Activated CD8-positive, alpha-beta memory T cell treated with anti-CD3 and anti-CD28 coated beads for 48 hours (primary cell): ENCODE measurements at places on chromosomes 5 and 9.

- DNase-seq = no peak
Observed at GRCh38 chr9:98989036-98990000, 45.6 kb downstream of the COL15A1 start.

GRCh38 chr9:68417762-68418161, 61.4 kb downstream of the PGM5 start:
- DNase-seq = no peak

- DNase-seq = no peak
Observed at GRCh38 chr5:122743261-122743660, 31.6 kb upstream of the SNX2 start.

DNA sequence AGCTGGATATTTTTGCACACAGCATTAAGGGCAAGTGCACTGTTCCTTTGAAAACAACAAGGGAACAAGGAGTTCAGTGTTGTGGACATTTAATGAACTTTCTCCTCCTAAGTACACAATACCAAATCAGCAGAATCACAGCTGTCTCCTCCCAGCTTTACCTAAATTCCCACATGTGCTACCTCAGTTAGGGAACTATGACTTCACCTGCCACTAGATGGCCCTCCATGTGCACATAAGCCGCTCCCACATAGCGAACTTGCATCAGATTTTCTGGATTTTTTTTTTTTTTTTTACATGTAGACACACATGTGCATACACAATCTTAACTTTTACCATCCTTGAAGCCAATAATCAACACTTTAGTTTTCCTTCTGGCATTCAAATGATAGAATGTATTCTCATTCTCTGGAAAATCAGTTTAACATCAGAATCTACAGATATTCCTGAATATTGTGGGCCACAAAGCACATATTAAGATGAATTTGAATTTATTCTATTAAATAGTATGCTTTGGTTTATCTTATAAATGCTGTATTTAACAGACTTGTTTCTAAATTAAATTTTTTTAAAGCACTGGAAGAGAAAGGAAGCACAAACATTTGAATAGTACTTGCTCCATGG, 123.6 kb downstream of the PALM2AKAP2 start:
- DNase-seq = no peak

- DNase-seq = no peak
Observed at GRCh38 chr5:1039706-1040260, 31.2 kb downstream of the NKD2 start.

- DNase-seq = no peak
Observed at GRCh38 chr9:112173489-112174221, 1.4 kb downstream of the SUSD1 start.

- DNase-seq = no peak
Observed at GRCh38 chr5:77806213-77806843, 30.2 kb upstream of the TBCA start.

- DNase-seq = no peak
Observed at GRCh38 chr5:37424441-37424840, 45.3 kb downstream of the WDR70 start.

DNA sequence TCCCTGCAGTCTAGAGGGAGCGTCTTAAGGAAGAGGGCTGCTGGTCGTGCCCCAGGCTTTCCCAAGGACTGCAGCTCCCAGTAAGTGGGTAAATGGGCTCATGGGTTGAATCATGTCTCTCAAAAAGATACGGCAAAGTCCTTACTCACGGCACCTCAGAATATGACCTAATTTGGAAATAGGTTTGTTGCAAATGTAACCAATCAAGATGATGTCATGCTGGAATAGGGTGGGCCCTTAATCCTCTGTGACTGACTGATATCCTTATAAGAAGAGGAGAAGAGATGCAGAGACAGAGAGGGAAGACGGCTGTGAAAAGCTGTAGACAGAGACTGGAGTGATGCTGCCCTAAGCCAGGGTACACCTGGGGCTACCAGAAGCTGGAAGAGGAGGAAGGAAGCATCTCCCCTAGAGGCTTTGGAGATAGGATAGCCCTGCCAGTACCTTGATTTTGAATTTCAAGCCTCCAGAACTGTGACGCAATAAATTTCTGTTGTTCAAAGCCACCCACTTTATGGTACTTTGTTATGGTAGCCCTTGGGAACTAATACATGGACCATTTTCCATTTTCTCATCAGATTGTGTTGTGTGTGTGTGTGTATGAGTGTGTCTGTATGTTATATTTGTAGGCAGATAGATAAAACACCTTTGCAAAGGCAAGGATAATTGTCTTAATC, 15.0 kb downstream of the GALNT10 start:
- DNase-seq = no peak

- no peak for DNase-seq
Observed at GRCh38 chr9:124390794-124391658, 24.2 kb downstream of the PSMB7 start.

DNA sequence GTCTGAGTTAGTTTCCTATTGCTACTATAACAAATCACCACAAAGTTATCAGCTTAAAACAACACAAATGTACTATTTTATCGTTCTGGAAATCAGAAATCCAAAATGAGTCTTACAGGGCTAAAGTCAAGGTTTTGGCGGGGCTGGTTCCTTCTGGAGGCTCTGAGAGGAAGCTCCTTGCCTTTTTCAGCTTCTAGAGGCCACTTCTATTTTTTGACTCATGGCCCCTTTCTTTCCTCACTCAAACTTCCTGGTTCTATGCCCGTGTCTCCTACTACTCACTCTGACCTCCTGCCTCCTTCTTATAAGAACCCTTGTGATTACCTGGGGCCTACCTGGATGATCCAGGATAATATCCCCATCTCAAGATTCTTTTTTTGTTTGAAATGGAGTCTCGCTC, 48.2 kb downstream of the GABBR2 start:
- no peak for DNase-seq

DNA sequence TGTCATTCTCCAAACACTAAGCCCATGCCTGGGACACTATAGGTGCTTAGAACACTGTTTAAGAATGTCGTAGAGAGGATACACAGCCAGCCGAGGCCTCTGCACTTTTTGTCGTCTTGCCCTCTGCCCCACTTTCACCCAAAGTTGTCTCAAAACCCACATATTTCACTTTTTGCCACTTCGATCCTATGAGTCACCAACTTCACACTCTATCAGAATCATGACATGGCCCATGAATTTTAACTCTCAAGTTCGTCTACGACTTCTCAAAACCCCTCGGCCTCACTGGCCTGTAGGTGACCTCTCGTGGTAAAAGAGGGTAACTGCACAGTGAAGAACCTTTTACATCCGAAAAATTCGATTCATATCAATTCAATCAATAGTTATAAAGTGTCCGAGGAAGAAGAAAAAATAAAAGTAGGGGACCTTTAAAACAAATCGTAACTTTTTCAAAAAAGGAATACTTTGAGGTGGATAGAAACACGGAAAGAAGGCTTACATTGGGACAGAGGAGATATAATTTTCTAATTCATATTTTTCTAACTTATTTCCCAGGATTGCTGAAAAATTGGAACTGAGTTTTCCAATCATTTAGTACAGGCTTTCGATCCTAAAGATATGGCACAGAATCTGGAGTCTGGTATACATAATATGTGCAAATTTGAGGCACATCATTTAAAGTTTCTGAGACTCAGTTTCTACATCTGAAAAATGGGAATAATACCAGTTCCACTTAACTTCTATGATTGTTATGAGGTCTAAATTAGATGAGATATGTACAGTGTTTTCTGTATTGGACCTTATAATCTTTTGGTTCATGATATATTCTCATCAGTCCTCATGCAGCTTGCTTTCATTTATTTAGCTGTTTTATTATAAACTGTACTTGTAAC, 122.6 kb downstream of the APBA1 start:
- DNase-seq = no peak

DNA sequence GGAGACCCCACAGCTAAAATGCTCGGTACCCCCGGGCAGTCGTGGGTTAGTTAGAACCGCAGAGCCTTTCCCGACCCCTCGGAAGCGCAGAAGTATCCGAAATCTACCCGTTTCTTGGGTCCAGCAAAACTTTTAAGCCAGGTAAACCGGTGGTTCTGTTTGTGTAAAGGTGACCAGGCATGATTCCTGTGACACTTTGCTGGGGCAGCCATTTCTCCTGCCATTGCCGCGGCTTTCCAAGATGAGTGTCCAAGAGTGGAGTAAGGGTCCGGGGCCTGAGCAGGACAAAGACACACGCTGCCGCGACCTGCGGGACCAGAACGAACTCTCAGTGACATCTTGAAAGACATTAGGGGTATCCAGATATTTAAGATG, 655 bp downstream of the MARVELD2 start:
- no peak for DNase-seq

DNA sequence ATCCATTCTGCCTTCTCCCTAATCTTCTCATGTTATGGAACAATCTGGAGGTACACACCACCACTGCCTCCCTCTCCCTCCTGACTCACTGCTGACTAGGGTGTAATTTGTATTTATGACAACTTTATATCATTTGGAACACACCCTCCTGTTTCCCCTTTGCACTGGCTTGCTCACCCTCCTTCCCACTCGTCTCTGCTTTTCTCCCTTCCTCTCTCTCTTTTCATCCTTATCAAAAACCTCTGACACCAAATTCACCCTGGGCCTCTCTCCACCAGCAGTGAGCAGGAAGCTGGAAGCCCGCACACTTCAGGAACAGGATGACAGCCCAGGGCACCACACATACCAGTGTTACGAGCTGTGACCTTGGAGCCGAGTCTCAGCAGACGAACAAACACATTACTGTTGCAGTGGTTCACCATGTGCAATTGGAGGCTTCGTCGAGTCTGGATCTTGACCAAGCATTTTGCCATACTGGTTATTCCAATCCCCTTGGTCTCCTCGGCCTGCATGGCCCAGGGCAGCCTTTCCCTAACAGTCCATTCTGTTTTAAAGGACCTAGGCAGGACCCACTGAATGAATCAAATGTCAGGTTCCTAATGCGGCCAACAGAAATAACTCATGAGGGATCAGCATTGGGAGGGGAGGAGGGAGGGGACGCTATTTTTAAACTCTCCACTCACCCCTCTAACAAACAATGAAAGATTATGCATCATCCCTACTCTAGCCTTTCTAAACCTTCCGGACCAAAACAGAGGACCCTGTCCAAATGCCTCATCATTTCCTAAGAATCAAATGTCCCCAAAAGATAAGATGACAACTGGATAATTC, 203.9 kb upstream of the RASEF start:
- DNase-seq = no peak

DNA sequence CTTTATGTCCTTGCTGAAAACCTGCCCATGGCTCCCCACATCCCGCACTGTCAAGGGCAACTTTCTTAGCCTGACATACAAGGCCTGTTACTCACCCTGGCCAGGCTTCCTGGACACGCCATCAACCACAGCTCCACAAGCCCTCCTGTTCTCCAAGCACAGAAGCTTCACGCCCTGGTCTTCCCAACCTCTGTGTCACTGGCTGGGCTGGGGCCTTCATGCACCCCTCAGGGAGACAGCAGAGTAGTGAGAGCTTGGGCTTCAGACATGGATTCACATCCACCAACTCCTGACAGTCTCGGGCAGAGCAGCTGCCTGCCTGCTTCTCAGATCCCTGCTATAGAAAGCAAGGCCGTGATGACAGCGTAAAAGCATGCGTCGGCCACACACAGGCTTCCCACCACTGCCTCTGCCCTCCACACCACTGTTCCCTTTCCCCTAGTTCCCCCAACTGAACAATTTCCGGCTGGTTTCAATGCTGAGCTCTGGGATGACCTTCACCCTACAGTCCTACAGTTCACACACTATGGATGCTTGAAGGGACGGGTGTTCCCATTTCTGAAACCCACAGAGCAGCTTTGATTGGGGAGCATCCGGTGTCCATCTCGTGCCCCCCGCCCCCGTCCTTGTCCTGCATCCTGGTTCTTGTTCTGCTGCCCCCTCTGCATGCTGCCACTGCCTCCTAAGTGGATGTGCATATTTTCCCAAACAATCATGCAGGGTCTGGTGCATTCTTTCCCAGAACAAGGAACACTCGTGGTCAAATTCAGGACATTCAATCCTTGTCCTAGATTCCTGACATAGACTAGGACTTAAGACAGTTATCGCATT, 33.4 kb upstream of the ADAMTS2 start:
- no peak for DNase-seq

DNA sequence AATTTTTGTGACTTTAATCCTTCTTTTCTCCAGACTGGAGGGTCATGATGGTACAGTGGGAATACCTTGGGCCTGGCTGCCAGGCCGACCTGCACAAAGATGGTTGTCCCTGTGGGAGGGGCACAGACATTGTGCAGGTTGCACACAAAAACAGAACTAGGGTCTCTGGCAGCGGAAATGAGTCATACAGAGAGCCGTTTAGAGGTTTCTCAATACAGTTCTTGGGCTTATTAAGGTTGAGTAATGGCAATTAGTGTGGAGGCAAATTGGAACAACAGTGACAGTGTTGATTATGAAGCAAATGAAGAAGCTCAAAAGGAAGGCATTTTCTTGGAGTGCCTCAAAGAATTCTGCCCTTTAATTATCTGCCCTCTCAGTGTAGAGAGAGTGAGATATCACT, 173.6 kb downstream of the TENT4A start:
- DNase-seq = no peak

DNA sequence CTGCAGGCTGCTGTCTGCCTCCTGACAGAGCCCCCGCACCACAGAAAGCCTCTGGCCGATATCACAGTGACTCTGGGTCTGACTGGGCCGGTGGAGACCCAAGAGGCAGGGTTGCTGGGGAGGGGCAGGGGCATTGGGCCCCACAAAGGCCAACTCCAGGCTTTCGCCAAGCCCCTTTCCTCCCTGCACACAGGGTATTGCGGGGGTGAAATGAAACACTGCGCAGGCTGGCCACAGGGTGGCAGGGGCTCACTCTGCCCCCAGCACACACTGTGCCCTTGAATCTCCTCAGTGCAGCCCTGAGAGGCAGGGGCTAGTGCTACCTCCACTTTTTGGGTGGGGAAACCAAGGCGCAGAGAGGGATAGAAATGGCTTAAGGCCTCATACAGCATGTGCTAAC, 44.6 kb downstream of the BARX1 start:
- DNase-seq = no peak

DNA sequence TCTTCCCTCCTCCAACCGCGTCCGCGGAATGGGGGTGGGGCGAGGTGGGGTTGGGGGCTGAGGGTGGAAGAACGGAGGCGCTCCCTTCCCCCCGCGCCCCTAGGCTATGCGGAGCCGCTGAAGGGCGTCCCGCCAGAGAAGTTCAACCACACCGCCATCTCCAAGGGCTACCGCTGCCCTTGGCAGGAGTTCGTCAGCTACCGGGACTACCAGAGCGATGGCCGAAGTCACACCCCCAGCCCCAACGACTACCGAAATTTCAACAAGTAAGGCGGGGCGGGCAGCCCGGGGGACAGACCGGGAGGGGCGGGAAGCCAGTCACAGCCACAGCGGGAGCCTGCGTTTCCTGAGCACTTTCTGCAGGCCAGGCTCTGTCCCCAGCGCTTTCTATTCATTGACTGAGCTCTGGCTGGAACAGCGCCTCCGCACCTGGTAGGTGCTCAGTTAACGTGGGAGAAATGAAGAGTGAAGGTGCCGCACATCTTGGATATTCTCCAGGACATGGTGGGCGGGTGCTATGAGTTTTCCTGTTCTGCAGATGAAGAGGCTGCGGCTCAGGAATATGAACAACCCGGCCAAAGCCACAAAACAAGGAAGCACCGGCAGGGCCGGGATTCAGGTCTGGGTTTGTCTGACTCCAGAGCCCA, 11.3 kb downstream of the MYOZ3 start:
- no peak for DNase-seq
